ENCODE measurements at places on chromosomes 1 and 21.
A peak's percentile ranks its signal among the peaks of the same experiment; 100 is the strongest.

DNA sequence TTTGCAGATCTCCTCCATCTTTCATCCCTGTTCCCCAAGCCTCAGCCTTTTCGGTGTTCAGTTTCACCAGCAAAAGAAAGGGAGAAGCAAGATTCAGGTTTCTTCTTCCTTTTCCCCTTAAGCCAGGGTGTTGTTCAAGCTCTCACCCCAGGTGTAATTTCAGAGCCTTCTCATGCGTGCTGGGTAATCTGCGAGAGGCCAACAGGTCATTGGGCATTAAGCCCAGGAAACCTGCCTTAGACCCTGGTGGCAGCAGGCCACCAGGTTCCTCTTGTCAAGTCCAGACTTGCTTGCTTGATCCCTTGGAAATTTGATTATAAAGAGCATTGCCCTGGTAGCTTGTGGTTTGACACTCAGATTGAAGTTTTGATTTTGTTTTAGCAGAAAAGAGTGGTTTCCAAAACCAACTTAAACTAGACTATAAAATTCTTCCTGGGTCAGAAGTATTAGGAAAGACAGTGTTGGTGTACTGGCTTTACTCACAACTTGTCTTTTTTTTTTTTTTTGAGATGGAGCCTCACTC lies 6.9 kb downstream of the AKR1A1 start:
- DNase-seq: no peak

DNA sequence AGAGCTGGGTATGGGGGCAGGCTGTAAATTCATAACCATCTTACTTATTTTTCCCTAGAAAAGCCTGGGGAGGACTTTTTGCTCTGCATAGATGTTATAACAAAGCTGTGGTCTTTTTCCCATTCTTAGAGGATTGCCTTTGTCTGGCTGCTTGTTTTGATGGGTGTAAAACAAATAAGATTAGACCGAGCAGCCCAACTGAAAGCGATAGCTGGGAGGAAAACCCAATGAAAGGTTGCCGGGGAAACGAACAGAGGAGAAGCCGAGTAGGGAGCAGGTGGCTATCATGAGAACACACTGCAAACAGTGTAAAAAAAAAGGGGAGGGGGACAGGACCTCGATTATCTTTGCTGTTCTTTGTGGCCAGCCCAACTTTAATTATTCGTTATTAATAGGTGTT lies 1.9 kb downstream of the ELAVL4 start:
- no peak for DNase-seq

DNA sequence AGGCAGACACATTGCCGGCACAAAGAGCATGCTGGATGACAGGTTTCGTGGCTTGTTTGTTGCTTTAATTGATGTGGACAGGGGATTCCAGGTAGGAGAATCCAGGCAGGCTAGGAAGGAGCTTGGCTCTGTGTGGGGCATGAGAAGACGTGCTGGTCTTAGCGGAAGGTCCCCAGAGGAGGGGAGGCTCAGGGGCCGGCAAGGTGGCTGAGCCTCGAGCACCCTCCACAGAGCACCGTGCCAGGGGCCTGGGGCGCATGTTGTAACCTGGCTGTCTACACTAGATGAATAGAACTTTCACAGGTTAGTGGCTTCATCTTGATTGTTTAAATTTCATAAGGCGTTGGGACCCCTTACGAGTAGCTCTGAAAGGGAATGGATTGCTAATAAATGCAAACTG lies 223.1 kb downstream of the CAMTA1 start:
- DNase-seq: no peak

DNA sequence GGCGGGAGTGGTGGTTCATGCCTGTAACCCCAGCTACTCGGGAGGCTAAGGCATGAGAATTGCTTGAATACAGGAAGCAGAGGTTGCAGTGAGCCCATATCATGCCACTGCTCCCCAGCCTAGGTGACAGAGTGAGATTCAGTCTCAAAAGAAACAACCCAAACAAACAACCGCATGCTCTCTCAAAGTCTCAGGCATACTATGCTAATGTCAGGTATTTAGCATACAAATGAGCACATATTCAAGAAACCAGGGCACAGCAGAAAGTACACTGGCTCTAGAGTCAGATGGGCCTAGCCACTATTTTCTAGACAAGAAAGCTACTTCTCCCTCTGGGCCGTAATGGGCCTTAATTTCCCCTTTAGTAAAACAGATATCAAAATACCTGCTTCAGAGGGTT lies 55.0 kb downstream of the ELAVL4 start:
- no peak for DNase-seq

GRCh38 chr1:18725231-18725895 lies 94.7 kb downstream of the PAX7 start:
- no peak for DNase-seq

GRCh38 chr1:196609370-196609737 lies 1.1 kb upstream of the KCNT2 start:
- no peak for DNase-seq

GRCh38 chr1:171663854-171664575 lies 11.5 kb upstream of the MYOC start:
- no peak for DNase-seq

- no peak for DNase-seq
Measured at GRCh38 chr1:9402717-9403225, 110.1 kb downstream of the SPSB1 start.

DNA sequence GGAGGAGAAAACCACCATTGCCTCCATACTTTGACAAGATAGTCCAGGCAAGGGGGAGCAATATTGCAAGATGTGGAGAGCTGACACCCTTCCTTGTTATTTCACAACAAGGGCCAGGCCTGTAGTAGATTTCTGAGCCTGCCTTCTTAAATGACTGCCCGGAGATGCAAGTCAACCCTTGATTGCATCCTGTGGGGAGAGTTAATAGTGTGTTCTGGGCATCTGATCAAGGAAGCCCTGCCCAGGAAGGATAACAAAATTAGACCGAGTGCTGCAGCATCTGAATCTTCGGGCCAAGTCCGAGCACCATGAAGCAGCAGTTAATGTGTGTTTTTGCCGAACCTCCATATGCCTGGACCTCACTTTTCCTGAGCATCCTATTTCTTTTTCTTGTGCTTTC lies 382.3 kb downstream of the PRDM2 start:
- DNase-seq: no peak

- DNase-seq: peak; percentile 10
Measured at GRCh38 chr1:146012703-146013558, 8.6 kb downstream of the HJV start.

DNA sequence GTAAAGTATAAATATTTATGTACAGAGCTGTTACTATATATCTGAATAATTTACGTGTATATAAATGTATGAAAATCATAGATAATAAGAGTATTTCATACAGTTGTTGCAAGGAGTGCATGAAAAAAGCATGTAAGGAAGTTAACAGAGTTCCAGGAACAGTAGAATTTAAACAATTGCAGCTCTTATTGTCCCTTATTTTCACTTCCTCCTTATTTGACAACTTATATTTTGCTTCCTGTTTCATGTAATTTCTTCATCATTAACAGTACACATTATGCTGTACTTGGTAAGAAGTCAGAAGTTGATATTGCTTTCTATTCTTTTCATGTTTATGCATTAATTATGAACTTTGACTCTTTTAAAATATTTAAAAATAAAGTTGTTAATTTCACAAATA lies 681.5 kb downstream of the LRRIQ3 start:
- no peak for DNase-seq

- no peak for DNase-seq
Measured at GRCh38 chr1:109294481-109294880, 11.5 kb upstream of the PSRC1 start.

DNA sequence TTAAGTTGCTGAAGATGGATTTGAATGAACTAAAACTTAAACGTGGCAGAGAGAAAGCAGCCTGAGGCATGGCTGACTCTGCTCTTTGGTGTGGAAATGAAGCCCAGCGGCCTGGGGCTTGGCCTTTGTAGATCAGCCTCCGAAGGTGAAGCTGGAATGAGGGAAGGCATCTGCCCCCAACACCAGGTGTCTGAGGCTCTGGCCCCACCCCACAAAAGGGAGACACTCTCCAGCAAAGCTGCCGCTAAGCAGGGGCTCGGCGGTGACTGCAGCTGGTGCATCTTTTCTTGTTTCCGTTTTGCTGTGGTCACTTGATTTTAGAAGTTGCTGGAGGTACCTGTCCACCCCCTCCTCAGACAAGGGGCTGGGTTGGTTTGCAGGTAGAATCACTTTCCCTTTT lies 38.2 kb upstream of the NID1 start:
- DNase-seq: no peak

DNA sequence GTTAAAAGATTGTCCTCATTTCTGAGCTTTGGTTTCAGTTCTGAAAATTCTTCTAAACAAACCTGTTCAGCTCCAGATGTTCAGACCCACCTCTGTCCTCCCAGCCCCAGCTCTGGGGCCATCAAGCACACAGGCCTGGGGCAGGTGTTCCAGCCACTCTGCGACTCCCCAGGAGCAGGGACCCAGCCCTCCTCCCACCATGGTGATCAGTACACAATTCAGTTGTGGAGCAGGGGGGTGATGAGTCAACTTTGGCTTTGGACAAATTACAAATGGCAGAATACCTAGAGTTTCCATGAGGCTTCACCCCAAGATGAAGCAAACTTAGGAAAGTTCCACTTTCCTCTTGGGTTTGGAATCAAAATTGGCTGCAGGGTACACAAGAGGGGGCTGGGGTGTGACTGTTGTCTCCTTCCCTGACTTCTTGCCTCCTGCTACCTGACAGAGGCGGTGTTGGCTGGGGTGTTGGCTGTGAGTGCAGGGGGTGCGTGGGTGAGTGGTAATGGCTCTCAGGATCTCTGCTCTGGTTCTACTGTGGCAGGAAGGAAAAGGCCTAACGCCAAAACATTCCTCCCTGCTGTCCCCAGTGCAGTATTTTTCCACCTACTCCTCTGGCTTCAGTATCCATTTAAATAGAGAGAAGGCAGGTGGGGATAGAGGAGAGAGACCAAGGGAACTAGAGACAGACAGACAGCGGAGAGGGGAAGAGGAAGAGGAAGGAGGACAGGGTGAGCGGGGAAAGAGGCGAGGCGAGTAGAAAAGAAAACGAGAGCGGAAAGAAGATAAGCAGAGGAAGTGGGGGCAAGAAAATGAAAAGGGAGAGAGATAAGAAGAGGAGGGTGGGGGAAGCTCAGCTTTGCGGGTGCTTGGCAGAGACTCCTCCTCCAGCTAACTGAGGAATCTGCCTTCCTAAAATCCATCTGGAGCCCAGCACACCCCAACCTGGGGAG lies 20.6 kb upstream of the LRRN2 start:
- DNase-seq: no peak

DNA sequence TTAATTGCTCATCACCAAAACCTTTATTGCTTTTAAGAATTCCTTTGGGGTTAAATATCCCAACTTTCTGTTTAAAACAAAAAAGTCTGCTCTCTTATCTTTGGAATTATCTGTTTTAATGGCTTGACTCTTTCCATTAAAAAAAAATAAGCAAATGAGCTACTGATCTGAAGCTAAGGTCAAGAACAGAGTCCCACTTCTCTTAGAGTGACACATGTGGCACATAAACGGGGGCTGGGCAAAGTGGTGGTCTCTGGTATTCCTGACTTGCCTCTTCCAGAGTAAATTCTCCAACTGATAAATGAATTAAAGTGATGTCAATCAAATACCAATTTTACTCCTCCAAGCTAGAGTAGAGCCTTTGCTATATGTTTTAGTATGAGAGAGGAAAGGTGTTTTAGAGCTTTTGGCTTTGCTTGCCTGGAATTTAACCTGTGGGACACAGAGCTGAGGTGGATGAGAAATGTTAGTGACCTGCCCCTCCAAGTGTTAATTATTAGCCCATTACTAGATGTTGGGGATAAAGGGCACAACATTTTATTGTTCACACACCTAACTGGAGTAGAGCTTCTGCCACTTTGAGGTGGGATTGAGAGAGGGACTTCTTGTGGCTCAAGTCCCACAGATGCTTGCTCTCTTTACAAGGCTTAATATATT lies 864.0 kb downstream of the LRRIQ3 start:
- DNase-seq: no peak

- no peak for DNase-seq
Measured at GRCh38 chr1:204096931-204097330, 24.0 kb downstream of the SOX13 start.

DNA sequence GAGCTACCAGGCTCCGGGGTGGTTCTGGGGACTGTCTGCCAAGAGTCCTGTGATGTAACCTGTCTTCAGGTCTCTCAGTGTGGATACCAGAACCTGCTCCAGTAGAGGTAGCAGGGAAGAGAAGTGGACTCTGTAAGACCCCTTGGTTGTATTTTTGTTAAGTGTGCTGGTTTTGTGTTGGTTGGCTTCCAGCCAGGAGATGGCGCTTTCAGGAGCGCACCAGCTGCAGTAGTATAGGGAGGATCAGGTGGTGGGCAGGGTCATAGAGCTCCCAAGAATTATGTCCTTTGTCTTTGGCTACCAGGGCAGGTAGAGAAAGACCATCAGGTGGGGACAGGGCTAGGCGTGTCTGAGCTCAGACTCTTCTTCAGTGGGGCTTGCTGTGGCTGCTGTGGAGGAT lies 1147.2 kb upstream of the ADGRL4 start:
- DNase-seq: no peak

DNA sequence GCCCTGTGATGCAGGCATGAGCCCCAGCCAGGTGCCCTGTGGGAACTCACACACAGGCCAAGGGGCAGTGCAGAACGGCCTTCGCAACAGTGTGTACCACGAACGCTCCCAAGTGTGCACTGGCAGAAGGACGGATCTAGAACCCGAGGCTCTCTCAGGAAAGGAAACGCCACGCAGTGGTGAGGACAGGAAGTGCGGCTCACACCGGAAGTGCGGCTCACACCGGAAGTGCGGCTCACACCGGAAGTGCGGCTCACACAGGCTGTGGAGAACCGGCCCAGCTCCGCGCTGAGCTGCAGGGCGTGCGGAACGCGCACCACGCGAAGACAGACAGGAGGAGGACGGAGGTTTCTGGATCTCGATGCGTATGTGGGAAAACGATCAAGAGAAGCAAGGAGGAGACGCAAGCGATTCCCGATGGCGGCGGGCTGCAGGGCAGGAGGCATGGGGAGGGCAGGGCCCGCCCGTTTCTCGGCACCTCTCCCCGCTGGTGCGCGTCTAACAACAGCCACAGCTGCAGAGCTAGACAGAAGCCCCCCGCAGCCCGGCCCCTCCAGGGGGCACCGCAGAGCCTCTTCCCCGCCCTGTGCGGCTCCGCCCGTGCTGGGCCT lies 35.9 kb upstream of the TMEM52 start:
- no peak for DNase-seq

DNA sequence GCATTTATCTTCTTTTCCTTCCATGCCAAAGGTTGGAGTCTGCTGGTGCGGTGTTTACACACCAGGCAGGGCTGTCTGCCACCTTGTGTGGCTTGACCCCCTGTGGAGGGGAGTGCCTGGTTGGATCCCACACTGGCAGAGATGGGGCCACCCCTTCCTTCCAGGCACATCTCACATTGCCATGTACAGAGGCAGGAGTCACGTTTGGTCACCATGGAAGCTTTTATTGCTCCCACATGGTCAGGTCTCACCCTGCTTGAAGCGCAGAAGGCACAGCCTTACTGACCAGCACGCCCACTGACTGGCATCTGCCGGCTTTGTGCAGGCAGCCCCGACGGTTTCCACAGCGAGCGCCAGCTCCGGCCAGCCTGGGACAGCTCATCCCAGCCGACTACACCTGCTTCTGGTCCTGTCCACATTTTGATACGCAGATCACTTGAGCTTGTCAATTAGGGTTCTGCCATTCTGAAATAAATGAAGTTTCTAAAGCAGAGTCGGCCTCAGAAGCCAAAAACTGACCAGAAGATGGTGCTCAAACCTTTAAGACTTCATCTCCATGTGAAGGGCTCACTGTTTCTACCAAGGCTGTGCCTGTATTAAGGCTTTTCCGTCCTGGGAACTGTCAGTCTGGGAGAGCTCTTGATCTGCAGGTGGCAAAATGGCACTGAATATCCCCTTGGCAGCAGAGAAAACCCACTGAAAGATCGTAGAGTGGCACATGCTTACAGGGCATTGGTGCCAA lies 35.6 kb upstream of the EPHA8 start:
- DNase-seq: no peak
